ENCODE measurements at places on chromosomes 2 and 18.

DNA sequence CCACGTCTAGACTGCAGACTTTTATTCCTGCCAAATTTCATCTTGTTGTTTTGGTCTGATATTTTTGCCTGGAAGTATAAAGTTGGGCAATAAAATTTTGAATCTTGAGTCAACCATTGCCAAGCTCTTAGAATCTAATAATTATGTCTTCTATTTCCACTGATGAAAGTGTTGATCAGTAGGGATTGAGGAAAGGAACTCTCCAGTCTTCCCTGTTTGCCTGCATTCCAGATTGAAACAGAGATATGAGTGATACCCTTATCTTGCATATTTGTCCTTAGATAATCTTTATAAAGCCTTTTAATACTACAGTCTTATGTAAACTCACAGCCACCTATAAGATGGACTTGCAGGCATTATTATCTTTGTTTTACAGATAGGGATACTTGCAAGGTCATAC lies 45.5 kb upstream of the UBE2E3 start:
- no peak for DNase-seq

GRCh38 chr2:72993147-72993932 lies 76.0 kb downstream of the EMX1 start:
- DNase-seq: no peak

- DNase-seq: no peak
Observed at GRCh38 chr2:99659874-99660273, 170.1 kb upstream of the REV1 start.

GRCh38 chr2:128438091-128438490 lies 119.4 kb upstream of the HS6ST1 start:
- DNase-seq: no peak

- DNase-seq: no peak
Observed at GRCh38 chr2:79223539-79223938, 64.0 kb upstream of the REG3A start.

DNA sequence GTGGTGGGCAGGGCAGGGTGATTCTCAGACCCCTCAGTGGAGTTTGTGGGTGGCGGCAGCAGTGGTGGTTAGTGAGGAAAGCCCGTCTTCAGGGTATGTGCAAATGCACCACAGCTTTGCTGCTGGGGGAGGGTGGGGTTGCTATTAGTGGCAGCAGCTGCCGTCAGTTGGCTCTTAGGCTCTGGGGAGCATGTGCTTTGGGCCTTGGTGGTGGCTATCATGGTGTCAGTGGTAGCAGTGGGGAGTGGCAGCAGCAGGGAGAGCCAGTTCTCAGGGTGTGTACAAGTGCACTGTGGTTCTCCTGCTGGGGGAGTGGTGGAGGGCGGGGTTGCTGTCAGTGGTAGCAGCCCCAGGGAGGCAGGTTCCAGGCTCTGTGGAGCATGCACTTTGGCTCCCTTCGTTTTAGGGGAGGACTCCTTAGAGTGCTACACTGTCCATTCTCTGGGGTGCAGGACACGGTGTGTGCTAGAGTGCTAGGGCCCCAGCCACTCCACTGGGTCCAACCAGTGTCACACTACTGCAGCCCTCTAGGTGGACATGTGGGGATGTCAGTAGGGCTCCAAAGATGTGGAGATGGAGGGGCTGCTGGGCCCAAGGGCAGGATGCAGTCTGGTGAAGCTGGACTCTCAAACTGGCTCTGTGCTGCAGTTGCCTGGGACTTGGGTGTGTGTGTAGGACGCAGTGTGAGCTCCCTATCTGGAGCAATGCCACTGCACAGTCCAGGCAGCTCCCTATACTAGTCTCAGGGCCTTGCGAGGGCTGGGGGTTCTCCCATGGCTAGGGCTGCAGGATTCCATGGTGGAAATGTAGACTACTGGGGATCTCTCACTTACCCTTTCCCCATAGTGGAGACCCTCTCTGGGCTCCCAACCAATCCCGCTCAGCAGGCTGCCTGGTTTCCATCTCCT lies 45.3 kb downstream of the ADCYAP1 start:
- no peak for DNase-seq

DNA sequence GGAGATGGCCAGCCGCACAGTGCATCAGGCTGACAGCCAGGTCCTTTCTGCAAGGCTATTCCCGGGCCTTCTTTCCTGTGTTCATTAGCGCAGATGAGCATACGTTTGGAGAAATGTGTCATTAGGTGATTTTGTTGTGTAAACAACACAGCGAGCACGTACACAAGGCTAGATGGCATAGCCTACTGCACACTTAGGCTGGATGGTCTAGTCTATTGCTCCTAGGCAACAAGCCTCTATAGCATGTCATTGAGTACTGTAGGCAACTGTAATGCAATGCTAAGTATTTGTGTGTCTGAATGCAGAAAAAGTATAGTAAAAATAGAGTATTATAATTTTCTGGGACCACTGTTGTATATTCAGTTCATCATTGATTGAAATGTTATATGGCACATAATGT lies 50.9 kb upstream of the PHLPP1 start:
- no peak for DNase-seq

DNA sequence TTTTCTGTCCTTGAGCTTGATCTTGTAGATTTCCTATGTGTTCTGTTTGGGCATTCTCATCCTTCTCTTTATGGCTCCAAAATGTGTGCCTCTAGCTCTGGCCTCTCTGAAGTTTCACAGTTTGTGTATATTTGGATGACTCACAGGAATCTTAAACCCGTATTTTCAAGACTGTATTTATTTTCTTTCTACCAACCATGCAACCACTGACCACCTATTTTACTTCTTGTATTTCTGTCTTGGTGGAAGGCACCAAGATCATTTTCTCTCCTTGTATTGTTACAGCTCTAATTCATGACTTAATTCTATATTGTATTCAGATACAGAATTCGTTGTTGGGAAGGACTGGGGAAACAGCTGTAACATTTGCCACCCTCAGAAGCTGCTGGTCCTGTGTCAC lies 39.5 kb downstream of the ACSL3 start:
- no peak for DNase-seq

DNA sequence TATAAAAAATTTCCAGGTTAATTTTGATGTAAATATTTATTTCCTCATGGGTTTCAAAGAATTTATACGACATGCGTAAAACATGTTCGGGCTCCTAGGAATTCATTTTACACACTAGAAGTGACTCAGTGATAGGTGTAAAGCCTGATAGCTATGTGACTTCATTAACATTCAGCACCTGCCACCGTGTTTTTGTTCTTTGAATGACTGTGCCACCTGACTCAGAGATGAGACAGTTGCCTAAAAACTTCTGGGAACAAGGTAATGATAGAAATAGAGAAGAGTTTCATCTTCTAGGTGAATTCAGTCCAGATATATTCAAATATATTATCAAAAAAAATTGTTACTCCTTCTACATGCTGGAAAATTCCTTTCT lies 10.0 kb downstream of the IL1R2 start:
- no peak for DNase-seq

DNA sequence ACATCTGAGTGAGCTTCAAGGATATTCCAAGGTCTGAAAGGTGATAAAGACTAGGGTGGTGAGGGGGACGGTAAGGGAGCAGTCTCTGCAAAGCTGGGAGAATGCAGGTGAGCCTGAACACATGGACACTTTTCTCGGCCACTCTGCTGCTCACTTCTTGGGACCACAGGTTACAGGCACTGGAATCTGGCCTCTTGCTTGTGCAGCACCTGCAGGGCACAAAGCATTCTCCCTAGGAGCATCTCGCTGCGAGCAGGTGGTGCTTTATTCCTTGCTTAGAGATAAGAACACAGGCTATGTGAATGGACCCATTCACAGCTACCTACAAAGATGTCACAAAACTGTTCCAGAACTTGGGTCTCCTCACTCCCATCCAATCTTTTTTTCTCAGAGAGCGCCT lies 153.2 kb downstream of the DDX1 start:
- DNase-seq: no peak

- DNase-seq: peak; percentile 12
Observed at GRCh38 chr2:143284087-143284675, 155.0 kb downstream of the ARHGAP15 start.

GRCh38 chr18:40673150-40673549 lies 1281.9 kb upstream of the PIK3C3 start:
- no peak for DNase-seq

- DNase-seq: no peak
Observed at GRCh38 chr2:214069254-214069653, 341.6 kb upstream of the VWC2L start.

DNA sequence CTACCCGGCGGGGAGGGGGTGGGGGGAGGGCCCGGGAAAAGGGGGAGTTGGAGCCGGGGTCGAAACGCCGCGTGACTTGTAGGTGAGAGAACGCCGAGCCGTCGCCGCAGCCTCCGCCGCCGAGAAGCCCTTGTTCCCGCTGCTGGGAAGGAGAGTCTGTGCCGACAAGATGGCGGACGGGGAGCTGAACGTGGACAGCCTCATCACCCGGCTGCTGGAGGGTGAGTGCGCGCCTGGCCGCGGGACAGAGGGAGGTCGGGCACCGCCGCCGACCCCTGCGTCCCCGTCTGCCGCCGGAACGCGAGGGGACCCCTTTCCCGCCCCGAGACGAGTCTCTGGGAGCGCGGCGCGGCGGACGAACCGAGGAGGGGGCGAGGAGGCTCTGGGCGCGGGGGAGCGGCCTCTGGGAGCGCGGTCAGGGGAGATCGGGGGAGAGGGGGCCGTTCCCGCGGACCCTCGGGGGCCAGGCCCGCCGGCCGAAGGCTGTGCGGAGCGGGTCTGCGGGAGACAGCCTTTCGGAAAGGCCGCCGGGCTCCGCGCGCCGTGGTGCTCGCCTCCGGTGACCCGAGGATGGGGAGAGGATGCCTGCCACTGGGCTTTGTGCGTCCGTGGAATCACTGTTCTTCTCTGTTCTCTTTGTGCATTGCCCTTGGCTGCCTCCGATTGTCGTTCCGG lies 463 bp downstream of the PPP1CB start:
- peak; percentile 32 for DNase-seq

GRCh38 chr18:37188016-37188791 lies 359.3 kb downstream of the KIAA1328 start:
- no peak for DNase-seq

DNA sequence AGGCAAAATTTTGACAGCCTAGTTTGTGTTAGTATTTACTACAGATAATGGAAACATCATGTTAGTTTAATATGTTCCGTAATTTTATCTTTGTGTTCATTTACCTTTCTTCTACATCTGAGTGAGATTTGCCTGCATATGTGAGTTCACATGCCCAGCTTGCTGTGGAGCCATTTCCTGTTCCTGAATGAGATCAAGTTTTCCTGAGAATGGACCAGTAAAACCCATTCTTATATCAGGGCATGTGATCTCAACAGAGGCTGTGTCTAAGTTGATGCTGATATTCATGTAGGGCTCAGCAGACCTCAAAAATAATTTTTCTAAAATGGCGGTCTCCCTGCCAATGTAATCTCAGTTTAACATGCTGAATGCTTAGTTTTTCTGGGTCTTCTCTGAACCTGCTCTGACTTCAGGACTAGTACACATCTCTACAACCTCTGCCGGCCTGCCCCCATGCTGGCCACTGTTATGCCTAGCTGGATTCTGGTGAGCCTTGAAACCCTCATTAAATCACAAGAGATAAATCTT lies 1.0 kb downstream of the IL1A start:
- no peak for DNase-seq

GRCh38 chr2:177542396-177542795 lies 149.8 kb downstream of the AGPS start:
- no peak for DNase-seq

DNA sequence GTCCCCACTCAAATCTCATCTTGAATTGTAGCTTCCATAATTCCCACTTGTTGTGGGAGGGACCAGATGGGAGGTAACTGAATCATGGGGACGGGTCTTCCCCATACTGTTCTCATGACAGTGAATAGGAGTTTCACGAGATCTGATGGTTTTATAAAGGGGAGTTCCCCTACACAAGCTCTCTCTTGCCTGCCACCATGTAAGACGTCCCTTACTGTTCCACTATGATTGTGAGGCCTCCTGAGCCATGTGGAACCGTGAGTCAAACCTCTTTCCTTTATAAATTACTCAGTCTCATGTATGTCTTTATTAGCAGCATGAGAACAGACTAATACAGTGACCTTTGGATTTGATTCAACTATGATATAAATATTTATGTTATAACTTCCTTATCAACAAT lies 78.0 kb downstream of the CYRIA start:
- no peak for DNase-seq

GRCh38 chr2:66170744-66171330 lies 264.1 kb upstream of the MEIS1 start:
- no peak for DNase-seq

DNA sequence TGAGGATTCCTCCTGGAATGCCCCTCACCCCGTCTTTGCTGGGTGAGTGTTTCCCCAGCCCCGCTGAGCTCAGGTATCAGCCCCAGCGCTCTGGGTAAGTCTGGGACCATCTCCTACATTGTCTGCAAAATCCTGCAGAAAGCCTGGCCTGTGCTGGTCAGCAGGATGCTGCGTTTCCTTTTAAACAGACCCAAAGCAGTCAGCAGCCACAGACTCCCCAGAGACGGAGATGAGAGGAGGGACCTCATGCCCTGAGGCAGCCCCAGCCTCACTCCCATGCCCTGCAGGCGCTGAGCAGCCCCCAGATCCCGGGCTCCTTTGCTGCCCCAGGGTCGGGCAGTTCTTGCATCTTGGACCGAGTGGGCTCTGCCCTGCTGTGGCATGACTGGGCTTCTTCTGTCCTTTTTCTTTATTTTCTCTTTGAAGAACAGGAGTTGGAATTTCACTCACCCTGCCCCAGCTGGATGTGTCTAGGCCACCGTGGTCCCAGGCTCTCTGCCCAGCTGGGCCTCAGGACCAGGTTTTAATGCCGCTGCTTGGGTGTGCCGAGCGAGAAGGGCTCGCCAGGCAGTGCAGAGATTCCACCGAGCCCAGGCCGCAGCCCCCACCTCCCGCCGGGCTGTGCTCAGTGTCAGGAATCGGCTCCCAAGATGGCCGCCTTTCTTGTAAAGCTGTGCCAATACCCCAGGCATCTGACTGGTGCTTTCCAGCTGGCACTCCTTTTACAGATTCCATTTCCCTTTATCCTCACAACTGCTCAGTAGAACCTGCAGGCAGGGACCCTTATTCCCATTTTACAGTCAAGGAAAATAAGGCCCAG lies 43.6 kb downstream of the ODC1 start:
- no peak for DNase-seq

- DNase-seq: no peak
Observed at GRCh38 chr2:166700079-166700478, 188.2 kb upstream of the XIRP2 start.

DNA sequence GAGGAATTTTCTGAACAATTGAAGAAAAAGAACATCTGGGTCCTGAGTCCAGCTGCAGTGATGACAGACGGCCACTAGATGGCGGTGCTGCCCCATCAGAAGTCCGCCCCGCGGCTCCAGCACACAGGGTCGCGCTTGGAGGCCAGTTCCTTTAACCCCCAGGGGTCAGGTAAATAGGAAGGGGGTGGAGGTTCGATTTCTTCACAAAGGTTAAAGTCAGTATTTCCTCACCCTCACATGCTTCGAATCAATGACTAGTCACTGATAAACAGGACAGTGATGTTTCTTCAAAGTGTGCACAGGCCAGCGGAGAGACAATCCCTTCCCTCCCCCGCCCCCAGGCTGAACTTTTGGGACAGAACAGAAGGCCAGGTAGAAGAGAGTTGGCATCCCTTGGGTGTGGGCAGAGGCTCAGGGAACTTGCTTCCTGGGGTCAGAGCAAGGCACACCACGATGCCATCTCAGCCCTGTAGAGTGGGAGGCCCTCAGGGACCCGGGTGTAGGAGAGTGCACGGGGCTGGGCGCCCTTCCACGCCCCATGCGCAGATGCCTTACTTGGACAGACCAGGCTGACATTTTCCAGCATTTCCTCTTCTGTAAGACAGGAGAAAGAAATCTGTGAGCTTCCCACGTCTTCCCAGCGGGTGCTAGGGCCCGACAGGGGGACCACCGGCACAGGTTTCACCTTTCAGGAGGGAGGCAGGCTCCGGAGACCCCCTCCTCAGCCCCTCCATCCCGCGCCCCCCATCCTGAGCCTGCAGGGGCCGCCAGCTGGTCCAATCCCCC lies 722 bp downstream of the APOB start:
- DNase-seq: peak; percentile 12
